ENCODE measurements at places on chromosomes 4 and X.

- DNase-seq: no peak
Observed at GRCh38 chr4:59689149-59689548, 1511.0 kb upstream of the ADGRL3 start.

- DNase-seq: peak; percentile 36
Observed at GRCh38 chr4:74364652-74365491, at the start of gene EREG. EREG (plus strand) TSS chr4:74365145; CDS start chr4:74365309, 164 bp downstream.

GRCh38 chrX:150517303-150517910 lies 51.0 kb upstream of the MTM1 start:
- DNase-seq: no peak

DNA sequence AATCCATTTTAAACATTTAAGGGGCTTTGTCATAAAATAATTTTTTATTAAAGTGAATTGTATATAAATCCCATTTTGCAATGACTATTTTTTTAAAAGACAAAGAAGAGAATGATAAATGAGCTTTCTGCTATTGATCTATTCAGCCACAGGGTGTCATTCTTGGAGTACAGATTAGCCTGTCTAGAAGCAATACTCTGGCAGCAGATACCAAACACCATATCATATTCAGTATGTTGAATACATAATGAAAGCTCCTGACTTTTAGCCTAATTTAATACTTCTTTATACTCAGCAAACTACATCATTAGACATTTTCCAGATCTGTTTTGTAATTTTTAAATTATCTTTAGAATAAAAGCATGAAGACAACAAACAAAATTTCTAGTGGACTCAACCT lies 496.3 kb downstream of the PDGFC start:
- peak; percentile 80 for DNase-seq

DNA sequence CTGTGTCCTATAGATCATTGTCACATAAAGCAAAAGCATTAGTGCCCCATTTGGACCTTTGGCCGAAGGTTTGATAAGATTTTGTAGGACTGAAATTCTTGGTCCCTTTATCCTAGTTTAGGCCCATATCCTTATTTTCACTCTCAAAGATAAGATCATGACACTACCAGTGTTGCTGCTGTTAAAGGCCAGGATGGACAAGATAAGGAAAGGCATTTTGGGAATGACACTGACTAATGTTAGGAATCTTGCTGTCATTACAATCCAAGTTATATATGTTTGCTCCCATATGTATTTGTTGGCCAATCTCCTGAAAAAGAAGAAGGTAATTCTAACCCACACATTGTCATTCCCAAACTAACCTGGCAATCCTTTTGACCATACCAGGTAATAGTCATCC lies 101.3 kb upstream of the VAMP7 start:
- no peak for DNase-seq

DNA sequence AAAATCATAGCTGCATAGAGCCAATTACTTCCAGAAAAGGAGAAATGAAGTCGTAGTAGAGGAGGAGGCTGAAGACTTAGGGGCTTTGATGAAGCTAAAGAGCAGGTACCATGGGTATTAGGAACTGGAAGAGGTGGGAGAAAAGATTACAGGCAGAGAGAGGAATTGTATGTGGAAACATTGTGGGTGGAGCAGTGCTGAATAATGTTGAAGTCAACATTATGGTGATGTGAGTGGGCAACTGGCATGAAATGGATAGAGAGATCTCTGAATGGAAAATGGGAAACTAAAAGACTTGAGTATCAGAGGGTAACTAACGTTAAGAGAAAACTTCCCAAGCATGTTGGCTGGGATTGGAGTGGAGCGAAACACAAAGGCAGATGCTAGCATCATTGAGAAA lies 92.5 kb downstream of the AREG start:
- DNase-seq: no peak

GRCh38 chrX:13520351-13520750 lies 49.0 kb upstream of the EGFL6 start:
- no peak for DNase-seq

- no peak for DNase-seq
Observed at GRCh38 chr4:127660284-127660885, 27.6 kb downstream of the INTU start.
